ENCODE measurements at places on chromosomes 11 and 22.
A peak's percentile ranks its signal among the peaks of the same experiment; 100 is the strongest.

DNA sequence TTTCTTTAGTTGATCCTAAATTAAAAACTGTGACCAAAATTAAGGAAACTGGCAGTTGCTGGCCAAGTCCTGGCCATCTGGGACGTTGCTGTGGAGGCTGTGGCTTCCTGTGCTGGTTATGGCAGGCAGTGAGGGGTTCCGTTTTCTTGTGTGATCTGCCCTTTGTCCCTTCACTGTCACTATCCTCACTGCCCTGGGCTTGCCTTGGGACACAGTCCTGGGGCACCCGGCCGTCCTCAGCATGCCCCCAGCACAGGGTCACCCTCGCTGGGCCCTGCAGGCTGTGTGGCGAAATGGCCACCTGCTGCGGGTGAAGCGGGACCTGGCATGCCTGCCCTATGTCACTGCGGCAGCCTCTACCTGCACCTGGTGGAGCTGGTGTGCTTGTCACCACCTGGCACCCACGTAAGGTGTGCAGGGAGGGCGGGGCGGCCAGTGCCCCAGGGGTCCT lies 52.5 kb upstream of the SLC22A12 start:
- DNase-seq = no peak

DNA sequence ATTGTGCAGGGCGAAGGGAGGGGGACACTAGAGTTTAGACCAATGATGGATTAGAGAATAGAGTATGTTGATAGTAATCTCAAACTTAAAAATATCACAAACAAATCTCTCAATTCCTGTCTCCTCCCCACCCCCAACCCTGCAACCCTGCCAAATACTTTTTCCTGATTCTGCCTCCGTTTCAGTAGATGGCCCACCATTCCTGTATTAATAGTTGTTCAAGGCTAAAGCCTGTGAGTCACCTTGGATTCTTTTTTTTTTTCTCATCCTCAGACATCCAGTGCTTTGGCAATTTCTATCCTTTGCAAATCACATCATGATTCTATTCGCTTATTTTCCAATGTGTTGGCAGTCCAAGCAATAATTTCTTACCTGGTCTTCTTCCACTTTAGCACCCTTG lies 207.9 kb downstream of the DYNC2H1 start:
- peak; percentile 14 for DNase-seq

GRCh38 chr11:104738918-104739317 lies 159.3 kb downstream of the CASP12 start:
- no peak for DNase-seq

GRCh38 chr11:66011785-66012303 lies at the start of gene CST6:
Gene CST6 (plus strand): TSS chr11:66012008. CDS start chr11:66012045, 37 bp downstream.
- no peak for DNase-seq

DNA sequence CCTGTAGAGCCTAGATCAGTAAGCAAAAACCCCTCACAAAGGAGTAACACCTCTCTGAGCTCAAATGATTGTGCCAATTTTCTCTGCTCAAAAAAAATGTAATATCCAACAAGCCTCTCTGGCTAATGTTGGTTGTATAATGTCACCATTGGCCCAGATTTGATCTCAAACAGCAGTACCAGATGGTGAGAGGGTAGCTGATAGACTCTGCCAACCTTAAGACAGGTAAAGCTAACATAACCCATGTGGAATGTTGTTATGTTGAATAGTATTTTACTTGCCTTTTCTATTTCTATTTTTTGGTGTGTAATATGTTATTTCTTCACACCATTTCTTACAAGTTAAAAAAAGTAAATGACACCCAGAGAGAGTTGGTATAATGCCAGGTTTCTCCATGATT lies 166.7 kb upstream of the GUCY1A2 start:
- DNase-seq = no peak

GRCh38 chr22:25068707-25069106 lies 116.2 kb downstream of the KIAA1671 start:
- no peak for DNase-seq

DNA sequence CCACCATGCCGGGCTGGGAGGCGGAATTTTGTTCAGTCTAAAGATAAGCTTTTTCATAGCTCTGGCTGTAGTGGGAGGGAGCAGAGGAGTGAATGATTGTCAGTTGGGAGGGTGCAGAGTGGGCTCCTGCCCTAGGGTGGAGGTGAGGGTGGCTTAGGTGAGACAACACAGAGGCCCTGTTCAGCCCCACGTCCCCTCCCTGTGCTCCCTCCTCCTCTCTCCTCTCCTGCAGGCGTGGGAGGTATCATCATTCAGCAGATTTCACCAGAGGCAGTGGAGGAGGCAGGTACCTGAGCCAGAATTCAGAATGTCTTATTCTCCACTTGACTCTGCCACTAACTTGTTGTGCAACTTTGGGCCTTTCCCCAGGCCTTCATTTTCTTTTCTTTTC lies 1.7 kb upstream of the THRSP start:
- DNase-seq = no peak

DNA sequence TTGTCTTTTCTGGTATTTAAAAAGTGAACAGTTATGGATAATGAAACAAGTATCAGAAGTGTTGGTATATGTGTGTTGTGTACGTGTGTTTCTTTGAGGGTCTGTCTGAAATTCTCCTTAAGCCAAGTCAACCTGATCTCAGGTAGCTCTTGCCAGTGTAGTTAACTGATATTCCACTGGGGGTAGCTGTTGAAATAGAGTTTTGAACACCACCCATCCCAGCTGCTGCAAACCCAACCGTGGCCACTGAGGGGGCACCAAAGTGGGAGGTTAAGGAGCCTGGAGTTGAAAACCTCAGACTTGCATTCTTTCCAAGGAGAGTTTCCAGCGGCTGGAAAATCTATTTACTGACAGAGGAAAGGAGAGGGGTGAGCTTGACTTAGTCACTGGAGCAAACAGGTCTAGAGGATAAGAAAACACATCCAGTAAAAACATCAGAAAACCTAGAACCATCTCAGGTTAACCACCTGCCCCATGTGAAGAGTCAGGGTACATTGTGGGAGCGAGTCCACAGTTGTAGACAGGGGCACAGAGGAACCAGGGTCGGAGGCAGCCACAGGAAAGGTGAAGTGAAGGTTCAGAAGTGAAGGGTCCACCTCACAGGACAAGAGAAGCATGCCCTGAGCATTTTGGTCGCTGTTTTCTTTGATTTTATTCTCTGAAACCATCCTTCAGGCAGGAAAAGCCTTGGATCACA lies 8.8 kb upstream of the CUL5 start:
- peak; percentile 47 for DNase-seq

DNA sequence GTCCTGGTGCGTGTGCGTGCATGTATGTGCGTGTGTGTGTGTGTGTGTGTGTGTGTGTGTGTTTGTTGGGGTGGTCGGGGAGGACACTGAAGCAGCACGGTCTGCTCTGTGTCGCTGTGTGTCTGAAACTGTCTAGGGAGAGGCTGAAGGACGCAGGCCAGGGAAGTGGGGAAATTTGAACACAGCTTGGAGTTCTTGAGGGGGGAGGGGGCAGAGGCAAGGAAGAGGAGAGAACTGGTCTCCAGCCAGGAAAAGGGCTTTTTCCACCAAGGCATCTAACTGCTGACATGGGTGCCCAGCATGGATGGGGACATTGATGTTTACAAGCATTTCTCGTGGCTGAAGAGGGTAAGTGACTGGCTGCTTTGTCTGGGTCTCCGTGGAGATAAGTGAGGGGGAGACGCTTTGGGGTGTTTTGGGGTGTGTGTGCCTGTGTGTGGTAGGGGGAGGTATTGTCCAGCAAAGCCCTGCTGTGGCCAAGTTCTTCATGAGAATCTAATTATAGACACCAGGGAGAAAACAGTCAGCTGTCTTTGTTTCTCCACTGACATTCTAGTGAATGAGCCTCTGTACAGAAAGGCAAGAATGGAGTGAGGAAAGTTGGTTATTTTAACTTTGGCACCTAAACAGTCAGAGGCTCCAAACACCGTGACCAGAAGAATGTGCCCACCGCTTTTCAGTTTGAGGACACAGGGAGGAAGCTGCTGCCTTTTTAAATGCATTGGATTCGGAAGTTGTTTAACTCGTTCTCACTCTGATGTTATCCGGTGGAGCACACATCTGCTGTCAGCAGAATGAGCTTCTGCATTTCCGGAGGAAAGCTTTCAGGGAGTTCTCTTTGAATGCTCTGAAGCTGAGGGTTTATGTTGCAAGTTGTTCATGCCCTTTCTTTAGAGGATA lies 63.7 kb downstream of the PPFIBP2 start:
- DNase-seq = peak; percentile 57

DNA sequence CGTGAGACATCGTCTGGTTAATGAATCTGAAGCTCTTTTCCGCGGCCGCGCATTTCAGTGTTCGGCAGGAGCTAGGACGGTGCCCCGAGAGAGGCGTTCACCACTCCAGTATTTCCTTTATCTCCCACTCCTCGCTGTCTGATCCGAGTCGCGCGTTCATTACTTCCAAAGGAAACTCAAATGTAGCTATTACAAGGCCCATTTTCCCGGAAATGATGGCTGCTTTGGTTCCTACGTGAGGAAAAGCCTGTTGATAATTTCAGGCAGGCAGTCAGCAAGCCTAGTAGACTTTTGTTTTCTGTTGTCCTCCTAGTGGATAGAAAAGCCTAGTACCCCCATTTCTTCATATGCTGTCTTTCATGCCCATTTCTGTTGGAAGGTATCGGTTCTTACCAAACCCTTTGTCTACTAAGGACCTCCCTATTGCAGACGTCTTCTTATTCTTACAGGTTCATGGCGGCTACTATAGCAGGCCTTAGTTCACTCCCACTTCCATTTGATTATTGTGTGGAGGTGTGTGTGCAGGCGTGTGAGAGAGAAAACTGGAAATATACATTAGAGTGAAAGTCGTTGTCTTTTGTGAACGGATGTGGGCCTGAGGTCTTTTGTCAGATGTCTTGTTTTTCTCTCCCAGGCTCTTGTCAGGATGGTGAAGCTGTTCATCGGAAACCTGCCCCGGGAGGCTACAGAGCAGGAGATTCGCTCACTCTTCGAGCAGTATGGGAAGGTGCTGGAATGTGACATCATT lies 737 bp downstream of the RBM4 start:
- peak; percentile 40 for DNase-seq

GRCh38 chr11:94452988-94453387 lies 40.7 kb downstream of the MRE11 start:
- DNase-seq = no peak

DNA sequence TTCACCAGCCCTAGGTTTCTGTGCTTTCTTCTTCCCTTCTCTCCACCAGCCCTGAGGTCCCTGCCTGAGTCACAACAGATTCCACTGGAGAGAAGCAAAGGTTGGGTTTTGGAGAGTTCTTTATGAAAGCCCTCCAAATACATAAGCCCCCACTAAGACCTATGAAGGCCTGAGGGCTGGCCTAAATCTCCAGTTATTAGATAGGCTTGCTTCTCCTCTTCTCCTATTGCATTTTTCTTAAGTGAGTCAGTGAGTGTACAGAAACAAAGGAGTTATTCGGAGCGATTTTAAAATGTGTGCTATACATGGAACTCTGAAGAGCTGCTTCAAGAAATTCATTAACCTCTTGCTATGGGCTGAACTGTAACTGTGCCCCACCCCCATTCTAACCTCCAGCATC lies 1057.3 kb downstream of the OPCML start:
- peak; percentile 47 for DNase-seq

- peak; percentile 74 for DNase-seq
These were observed 52.6 kb downstream of the SWAP70 start for GRCh38 chr11:9716275-9717039.

- no peak for DNase-seq
These were observed 50.6 kb upstream of the ARHGAP42 start for GRCh38 chr11:100636536-100636935.

GRCh38 chr22:45200230-45200629 lies 36.5 kb downstream of the NUP50 start:
- no peak for DNase-seq

DNA sequence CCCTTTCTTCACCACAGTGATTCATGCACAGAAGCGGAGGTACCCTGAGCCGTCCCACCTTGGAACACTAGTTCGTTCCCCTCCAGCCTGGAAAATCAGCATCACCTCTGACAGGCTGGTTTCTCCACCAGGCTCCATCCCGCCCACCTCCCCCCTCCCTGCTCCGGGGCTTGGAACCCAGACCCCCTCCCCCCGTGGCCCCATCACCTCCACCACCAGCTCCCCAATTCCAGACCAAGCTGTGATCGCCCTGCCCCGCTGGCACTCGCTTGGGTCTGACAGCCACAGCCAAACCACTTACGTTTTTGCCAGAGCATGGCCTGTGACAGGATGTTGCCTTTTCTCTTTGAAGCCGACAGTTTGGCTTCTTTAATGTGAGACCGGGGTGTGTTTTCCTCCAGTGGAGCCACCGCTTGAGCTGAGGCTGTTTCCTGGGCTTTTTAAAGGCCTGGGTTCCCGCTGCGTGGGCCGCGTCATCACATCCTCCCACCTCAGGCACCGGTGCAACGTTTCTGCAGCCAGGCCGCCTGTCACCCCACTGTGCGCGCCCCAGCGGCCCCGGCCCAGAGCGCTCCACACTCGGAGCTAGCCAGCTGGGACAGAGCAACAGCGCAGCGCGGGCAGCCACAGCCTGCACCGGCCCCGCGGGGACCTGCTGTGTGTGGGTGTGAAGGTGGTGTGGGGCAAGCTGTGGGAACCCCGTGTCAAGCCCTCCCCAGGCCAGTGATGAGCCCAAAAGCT lies at the start of gene POU2AF1:
TSS of gene POU2AF1 (minus strand) at position 415 of the 741 bp plus-strand sequence. CDS start at position 317, 98 bp downstream.
- DNase-seq = peak; percentile 5

GRCh38 chr22:25746012-25746373 lies 4.0 kb downstream of the MYO18B start:
- peak; percentile 50 for DNase-seq

DNA sequence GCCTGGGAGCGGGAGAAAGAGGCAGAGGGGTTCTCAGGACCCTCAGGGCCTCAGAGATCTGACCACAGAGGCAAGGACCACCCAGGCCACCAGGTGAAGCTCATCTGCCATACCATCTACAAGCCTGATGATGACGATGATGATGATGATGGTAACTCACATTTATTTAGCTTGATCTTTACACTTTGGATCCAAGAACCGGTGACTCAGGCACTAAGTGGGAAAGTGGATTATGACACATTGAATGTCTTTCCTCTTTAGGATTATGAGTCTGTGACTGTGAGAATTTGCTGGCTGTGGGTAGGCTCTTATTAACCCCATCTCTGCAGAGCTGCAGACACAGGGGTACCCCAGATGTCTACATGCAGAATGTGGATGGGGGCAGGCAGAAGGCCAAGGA lies 110.3 kb downstream of the DSCAML1 start:
- DNase-seq = no peak

DNA sequence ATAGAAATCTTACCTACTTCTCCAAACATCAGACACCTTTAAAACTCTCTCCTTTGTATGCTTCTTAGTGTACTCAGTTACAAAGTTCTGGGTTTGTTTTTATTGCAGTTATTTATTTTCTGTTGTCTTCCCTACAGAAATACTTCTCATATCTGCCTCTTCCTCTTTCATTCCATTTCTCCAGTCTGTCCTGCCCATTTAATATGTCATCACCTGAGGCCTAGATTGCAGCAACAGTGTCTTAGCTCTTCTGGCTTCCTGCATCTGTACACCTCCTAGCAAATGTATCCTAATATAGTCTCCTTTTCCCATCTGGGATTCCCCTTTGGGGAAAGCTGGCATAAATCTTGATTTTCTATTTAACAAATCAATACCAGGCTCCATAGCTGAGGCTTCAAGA lies 34.9 kb upstream of the PCF11 start:
- DNase-seq = no peak

- no peak for DNase-seq
These were observed 13.7 kb downstream of the TSPAN4 start for GRCh38 chr11:856397-856796.

Measured in EL (cell line).